AG08395 (cell line): ENCODE measurements at places on chromosomes 7 and 10.

DNA sequence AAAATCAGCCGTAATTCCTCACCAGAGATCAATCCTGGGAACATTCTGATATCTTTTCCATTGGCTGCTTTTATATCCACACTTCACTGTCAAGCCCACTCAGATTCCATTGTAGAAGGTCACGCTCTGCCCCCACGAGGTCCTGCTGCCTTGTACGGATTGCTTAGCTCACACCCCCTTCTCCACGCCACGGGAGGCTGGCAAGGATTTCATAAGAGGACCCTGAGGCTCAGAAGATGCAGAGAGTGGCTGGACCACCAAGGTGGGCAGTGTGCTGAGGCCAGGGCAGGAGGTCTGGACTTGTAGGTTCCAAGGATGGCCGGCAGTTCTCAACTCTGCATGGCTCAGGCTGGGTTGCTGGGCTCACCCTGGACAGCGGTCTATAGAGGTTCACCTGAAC lies 149.7 kb downstream of the RNF216 start:
- no peak for DNase-seq

- DNase-seq: peak; percentile 46
Observed at GRCh38 chr7:29105752-29106668, 40.3 kb downstream of the CPVL start.

DNA sequence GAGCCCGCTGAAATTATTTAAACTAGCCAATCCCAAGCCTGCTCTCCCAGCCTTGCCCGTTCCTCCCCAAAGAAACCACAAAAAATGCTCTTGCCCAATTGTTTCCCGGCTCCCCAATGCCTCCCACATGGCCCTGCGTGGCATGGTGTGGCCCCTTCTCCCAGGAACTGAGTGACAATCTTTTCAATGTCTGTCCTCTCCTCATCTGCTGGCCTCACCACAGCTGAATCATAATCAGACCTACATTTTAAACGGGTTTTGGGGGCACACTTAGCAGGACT lies 201.5 kb downstream of the PRPF18 start:
- peak; percentile 31 for DNase-seq

DNA sequence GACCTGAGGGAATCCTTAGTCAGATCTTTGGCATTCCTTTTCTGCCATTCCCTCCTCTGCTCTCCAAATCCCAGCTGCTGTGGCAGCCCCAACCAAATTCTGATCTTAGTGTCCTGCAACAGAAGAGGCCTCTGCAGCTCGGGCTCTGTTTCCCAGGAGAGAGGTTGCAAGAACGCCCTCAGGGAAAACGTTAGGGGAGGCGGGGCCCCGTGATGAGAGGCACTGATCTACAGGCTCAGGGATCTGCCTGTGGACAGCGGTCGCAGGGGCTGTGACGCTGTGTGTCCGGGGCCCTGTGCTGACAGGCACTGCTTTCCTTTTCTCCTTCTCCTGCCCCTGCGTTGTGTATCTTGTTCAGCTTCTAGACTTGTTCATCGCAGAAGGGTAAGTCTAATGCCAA lies 57.3 kb upstream of the DPYSL4 start:
- peak; percentile 30 for DNase-seq

- no peak for DNase-seq
Observed at GRCh38 chr7:156628562-156628961, 12.0 kb upstream of the RNF32 start.

DNA sequence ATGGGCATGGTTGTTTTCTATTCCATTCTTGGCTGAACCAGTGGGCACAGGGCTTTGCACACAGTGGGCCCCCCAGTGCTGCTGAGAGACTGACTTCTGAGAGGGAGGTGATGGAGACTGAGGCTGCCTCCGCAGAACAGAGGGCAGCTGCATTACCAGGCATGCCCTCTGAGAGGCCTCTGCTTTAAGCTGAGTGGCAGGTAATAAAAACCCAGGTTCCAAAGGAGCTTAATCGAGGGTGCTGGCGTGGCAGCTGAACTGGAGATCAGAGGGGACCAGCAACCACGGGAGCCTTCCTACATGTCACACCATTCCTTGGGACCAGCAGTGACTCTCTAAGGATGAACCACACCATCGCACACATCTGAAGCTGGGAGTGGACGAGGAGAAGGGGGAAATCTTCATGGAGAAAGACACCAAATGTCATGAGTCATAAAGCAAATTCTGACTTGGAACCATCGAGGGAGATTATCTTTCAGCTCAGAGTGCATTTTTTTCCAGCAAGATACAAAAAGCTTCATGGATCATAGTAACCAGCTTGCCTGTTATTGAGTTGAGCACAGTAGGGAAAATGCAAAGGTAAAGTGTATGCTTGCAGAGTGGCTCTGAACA lies 24.6 kb downstream of the HIPK2 start:
- DNase-seq: peak; percentile 47

DNA sequence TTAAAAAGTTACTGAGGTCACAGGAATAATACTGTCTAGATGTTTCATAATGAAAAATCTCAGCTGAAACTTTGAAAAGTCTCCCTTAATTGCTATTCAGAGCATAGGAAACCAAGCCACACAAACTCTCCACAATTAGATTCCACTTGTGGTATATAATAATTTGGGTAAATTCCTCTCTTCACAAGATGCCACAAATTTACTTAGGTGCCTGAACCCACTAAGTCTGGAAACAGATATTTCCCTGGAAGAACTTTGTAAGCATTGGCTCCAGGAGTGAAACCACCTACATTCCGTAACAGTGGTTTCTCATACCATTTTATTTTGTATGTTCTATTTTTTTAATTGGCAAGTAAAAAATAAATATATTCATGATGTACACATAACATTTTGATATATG lies 493.4 kb downstream of the SEMA3D start:
- no peak for DNase-seq

- DNase-seq: no peak
Observed at GRCh38 chr7:17152721-17153120, 145.7 kb upstream of the AHR start.

- no peak for DNase-seq
Observed at GRCh38 chr7:17305387-17306171, 7.1 kb downstream of the AHR start.

- peak; percentile 50 for DNase-seq
Observed at GRCh38 chr10:72097448-72098300, 9.3 kb upstream of the SPOCK2 start.

- DNase-seq: no peak
Observed at GRCh38 chr7:1108264-1108920, 20.5 kb downstream of the GPER1 start.

DNA sequence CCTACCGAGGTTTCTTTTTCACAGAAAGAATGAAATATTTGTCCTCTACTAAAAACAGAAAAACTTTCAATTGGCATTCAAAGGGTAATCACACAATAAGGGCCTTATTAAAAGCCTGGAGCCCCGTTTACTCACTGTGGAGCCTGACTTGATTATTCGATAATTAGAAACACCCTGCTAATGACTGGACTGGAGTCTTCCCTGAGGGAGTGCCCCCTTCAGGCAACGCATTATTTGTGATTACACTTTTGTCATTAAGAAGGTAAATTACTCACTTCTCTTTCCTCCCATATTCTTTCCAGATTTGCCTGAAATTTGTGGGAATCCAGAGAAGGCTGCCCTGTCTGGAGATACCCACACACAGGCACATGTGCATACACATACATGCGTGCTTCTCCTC lies 444.2 kb upstream of the NPVF start:
- no peak for DNase-seq

GRCh38 chr10:62231371-62231770 lies 37.3 kb downstream of the RTKN2 start:
- DNase-seq: peak; percentile 66

- DNase-seq: peak; percentile 93
Observed at GRCh38 chr7:75937958-75938786, 23.2 kb downstream of the POR start.

DNA sequence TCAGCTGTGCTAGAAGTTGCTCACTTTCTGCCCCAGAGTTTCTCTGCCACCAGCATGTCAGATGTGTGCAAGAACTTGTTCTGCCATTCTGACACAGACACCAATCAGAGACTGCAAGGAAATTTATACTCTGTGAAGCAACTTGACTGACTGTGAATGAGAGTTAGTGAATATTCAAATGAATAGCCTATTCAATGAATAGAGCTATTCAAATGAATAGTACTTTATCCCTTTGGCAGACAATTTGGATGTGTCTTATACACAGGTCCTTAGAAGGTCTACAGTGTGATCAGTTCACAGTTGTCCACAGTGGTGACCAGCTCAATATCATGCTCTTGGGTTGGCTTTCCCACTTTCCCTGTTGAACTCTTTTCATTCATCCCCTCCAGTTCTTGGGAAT lies 138.1 kb downstream of the MACC1 start:
- no peak for DNase-seq

GRCh38 chr10:72089618-72090017 lies 1.3 kb upstream of the SPOCK2 start:
- no peak for DNase-seq
